Muscle of back (tissue), 13 donors: ENCODE measurements at places on chromosomes 1 and 21. TPM values are rescaled to one million over a fixed set of nuclear protein-coding genes. Genes with fewer than 3 reads are reported as not detected.

- no peak for DNase-seq
These were observed 63.8 kb downstream of the TGFB2 start for GRCh38 chr1:218408942-218409341.

- no peak for DNase-seq
These were observed 82.1 kb upstream of the ARHGEF16 start for GRCh38 chr1:3372317-3372716.

DNA sequence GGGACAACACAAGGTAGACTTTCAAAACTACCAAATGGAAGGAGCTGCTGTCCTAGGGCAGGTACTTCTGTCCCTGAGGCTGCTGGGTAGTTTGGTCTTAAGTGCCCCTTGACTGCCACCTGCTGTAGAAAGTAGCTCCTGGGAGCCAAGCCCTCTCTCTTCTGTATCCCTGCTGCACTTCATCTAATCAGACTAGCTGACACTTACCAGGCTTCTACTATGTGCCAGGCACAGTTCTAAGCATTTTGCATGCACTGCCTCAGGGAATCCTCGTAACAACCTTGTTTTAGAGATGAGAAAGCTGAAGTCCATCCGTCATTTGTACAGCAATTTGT lies 15.9 kb upstream of the SRSF4 start:
- DNase-seq = no peak

GRCh38 chr1:7555391-7556185 lies 215.5 kb upstream of the VAMP3 start:
- no peak for DNase-seq

CA6 gene
- not detected for polyA plus RNA-seq

SIKE1 gene
- 34.7 TPM for polyA plus RNA-seq
